Activated CD8-positive, alpha-beta memory T cell treated with anti-CD3 and anti-CD28 coated beads, Interleukin-2, amount 50 U/mL, for 48 hours (primary cell): ENCODE measurements at places on chromosomes 11 and 22.

DNA sequence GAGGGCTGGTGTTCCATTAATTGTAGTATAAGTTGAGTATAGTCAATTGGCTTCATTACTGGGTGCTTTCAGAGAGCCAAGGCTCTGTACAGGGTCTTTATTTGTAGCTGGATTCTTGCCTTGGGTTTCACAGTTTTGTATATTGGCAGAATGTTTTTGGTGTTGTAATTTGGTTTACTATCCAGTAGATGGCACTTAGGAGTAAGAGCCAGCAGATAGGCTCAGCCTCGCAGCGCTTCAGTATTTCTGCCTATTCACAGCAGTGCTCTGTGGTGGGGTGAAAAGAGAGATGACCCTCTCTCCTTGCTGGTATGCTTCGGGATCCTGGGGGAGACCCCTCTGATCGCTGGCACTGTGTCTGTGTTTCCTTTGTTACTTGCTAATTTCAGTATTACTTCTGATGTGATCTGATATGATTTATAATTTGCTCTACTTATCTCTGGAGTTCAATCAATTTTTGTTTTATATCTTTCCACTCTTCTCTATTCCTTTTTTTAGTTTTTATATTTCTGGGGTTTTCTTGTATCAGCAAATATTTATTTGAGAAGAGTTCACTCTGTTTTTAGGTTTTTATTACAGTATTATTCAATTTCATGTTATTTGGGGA lies 52.2 kb downstream of the ANO5 start:
- no peak for DNase-seq

DNA sequence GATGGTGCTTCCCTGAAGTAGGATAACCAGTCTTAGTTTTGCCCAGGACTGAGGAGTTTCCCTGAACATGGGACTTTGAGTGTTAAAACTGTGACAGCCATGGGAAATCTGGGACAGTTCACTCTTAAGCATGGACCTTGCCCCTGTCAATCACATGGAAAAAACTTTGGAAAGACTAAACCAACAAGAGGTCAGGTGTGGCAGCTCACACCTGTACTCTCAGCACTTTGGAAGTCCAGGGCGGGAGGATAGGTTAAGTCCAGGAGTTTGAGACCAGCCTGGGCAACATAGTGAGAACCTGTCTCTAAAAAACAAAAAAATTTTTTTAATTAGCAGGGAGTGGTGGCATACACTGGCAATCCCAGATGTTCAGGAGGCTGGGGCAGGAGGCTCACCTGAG lies 3.3 kb upstream of the AMBRA1 start:
- no peak for DNase-seq

DNA sequence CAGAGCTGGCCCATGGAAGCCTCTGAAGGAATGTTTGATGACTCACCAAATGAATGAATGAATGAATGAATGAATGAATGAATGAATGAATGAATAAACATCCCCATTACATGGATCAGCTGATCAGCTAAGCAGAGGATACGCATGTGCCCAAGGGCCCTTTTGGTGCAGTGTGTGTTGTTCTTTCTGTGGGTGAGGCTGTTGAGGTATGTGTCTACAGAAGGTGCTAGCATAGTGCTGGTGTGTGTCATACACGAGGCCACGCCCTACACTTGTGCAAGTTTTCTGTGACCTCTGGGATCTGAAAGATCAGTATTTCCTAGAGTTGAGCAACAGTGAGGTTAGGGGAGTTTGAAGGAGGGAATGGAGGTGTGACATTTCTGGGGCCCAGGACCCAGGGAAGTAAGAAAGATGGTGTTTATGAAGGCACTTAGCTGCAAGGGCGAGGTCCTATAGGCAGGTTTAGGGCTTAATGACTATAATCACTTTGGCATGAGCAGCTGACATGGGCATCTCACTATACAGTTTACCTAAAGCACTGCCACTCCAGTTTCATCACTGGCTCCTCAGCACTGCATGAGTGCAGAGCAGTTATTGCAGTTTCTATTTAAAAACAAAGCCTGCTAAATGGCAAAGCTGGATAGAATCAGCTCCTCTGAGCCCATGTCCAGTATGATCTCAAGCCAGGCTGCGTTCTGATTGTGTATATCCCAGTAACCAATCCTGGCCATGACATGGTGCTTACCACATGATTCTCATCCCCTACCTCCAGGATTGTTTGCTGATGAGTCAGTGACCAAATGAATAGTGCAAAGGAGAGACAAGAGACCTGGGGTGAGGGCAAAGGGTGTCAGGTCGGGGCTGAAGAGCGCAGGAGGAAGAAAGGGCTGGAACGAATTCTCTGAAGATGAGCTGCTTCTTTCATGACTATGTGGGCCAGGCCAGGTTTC lies 36.4 kb upstream of the E2F8 start:
- no peak for DNase-seq

DNA sequence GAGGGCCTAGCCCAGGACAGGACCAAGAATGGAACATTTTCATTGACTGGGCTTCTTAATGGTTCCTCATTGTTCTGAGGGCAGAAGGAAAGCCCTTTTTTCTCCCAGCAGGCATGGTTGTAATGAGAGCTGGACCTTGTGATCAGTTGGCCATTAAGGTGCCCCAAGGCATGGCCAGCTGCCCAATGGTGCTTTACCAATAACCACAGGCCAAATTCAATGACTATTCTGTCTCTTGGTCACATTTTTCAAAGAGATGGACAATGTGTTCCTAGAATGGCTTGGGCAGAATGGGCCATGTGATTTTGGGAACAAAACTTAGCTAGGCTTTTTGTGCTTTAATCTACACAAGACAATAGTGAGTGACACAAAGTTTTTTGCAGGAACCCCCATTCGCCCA lies 7.3 kb downstream of the NAV2 start:
- DNase-seq = no peak

DNA sequence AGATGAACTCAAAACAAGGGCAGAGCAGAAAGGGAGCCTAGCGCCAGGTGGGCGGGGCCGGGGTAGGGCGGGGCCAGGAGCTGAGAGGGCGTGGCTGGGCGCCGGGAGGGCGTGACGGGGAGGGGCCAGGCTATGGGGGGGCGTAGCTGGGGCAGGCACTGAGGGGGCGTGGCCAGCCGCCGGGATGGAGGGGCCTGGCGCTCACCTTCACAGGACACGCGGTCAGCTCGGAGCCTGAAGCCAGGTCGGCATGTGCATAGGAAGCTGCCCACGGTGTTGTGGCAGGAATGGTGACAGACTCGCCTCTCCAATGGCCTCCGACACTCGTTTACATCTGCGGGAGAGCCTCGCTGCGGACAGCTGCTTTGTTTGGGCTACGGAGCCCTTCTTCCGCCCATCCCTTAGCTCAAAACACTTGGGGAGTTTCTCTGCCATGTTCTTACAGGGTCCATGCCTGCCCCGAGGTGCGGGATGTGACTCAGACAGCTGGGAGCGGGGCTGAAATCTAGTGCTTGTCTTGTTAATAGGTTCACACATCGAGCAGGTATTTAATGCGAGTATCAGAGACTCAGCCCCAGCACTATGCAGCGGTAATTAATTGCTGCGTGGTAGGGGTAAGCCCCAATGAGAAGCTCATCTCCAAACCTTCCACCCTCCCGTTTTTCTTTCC lies 13.4 kb downstream of the VWCE start:
- peak; percentile 82 for DNase-seq

GRCh38 chr11:707817-708420 lies 1.9 kb downstream of the EPS8L2 start:
- no peak for DNase-seq

GRCh38 chr22:38923463-38924346 lies 33.7 kb upstream of the APOBEC3A start:
- DNase-seq = no peak

DNA sequence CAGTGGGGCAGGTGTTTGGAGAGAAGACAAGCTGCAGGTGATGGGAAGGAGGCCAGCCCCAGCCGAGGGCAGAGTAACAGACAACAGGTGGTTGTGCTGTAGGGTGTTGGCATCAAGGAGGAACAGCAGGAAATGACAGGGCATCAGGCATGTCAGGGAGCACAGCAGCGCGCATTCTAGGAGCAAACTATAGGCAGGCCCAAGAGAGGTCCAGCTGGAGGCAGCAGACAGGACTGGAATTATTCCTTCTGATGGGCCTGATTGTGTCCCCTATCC lies 13.6 kb downstream of the ADM start:
- DNase-seq = no peak

DNA sequence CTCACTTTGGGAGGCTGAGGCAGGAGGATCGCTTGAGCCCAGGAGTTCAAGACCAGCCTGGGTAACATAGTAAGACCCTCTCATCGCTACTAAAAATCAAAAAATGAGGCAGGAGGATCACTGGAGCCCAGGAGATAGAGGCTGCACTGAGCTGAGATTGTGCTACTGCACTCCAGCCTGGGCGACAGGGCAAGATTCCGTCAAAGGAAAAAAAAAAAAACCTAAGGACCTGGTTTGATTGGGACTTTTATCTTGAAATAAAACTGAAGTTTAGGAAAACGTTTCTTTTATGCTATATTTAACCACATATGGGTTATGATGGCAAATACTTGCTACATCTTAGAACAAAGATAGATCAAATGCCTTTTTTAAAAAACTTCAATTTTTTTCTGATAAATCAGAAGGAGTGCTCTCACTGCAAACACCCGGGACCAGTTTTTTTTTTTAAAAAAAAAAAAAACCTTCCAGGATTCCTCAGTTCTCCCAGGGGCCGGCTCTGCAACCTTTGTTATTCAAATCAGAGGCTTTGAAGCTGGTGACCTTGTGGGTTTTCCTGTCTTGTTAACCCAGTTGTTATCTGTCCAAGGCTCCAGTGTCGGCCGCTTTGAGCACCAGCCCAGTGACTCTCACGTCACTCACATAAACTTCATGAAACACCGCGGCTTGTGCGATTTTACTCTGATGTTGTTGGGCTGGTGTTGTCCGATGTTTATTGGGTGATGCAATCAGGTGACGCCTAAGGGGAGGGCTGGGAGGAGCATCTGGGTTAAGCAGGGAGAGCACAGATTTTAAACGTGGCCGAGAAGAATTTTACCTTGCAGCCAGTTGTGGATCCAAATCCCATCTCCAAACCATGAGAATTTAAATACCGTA lies 24.7 kb upstream of the SLC22A12 start:
- DNase-seq = no peak

DNA sequence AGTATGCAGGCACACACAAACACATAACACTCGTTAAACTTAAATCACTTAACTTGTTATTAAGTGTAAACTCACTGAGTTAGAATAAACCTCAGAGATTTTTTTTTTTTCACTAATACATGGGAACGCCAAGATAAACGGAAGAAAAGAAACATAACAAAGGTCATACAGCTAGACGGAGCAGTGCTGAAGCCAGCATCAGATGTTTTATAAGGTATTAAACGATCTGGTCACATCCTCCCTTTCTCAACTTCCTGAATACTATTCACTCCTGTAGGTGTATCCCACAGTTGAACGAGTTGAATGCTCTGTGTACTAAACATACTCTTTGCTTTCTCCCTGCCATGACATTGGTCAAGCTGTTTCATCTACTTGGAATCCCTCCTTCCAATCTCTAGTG lies 212.0 kb downstream of the SWAP70 start:
- DNase-seq = no peak

GRCh38 chr11:58770627-58771457 lies 39.1 kb upstream of the GLYAT start:
- no peak for DNase-seq

GRCh38 chr22:43988116-43988820 lies 33.0 kb downstream of the SAMM50 start:
- DNase-seq = no peak

DNA sequence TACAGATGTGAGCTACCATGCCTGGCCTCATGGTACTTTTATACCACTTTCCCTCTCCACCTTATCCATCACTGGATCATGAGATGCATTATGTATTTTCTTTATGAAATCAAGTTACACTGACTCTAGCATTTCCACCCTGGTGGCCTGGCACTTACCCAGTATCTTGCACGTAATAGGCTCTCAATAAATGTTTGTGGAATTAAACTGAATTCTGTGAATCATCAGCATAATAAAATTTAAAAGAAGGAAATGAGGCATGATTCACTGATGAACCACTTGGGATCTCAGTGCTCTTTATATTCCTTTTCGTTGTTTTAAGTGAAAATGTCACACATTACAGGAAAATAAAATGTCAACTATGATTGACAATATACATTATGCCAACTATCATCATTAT lies 25.1 kb downstream of the ADM start:
- DNase-seq = no peak

DNA sequence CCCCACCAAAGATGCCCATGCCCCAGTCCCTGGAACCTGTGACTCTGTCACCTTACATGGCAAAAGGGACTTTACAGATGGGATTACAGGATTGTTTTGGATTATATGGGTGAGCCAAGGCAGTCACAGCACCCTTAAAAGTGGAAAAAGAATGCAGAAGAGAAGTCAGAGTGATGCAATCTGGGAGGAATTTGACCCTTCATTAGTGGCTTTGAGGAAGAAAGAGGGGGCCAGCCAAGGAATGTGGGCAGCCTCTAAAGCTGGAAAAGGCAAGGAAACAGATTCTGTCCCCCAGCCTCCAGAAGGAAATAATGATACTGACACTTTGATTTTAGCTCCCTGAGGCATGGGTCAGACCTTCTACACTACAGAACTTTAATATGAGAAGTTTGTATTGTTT lies 257.3 kb upstream of the ISX start:
- no peak for DNase-seq

DNA sequence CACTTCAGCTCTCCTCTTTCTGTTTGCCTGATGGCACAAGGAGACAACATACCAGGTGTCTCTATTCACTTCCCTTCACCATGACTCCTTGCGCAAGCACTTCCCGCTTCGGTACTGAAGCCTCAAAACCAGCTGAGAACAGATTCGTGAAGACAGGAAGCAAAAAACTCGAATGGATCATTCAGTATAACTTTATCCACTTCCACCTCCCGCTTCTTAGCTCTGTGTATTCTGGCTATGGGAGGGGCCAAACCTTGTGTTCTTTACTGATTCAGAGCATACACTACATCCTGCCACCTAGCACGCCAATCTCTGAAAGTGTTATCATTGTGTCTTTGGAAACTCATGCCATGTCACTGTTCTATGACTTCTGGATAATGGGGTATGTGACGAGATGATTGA lies 62.2 kb upstream of the ADA2 start:
- DNase-seq = no peak

DNA sequence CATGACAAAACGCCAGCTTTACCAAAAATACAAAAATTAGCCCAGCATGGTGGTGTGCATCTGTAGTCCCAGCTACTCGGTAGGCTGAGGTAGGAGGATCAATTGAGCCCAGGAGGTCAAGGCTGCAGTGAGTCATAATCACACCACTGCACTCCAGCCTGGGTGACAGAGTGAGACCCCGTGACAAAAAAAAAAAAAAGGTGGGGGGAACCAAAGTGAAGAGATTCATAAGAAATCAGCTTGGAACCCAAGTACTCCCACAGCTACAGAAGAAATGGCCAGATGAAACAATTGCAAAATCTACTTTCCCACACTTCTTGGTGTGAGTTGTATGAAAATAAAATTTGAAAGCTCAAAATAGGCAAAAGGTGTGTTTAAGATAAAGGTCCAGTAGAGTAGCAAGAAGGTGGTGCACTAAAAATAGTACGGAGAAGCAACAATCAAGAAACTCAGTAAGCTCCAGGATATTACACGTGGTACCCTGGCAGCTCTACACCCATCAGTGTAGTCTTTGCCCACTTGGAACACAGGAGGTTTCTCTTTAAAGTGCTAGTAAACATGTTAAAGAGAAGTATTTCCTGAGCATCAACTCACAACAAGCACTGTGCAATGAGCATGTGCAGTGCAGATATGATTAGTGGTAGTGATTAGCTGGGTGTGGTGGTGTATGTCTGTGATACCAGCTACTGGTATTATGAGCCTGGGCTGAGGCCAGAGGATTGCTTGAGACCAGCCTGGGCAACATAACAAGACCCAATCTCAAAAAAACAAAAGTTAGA lies 5.3 kb downstream of the HARBI1 start:
- DNase-seq = no peak
